ENCODE measurements at places on chromosomes 3 and 15.
A peak's percentile ranks its signal among the peaks of the same experiment; 100 is the strongest.

DNA sequence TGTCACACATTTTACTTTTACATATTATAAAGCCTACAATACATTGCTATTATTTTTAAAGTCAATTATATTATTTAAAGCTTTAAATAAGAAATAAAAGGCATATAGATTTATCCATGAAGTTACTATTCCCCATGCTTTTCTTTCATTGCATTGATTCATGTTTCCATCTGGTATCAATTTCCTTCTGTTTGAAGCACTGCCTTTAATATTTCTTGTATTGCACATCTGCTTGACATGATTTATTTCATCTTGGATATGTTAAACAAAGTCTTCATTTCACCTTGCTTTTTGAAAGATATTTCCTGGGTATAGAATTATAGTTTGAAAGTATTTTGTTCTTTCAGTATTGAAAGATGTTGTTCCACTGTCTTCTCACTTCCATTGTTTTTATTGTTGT, 174.3 kb upstream of the MBNL1 start:
- DNase-seq = no peak

GRCh38 chr15:84649706-84650105, 4.4 kb downstream of the WDR73 start:
- no peak for DNase-seq

DNA sequence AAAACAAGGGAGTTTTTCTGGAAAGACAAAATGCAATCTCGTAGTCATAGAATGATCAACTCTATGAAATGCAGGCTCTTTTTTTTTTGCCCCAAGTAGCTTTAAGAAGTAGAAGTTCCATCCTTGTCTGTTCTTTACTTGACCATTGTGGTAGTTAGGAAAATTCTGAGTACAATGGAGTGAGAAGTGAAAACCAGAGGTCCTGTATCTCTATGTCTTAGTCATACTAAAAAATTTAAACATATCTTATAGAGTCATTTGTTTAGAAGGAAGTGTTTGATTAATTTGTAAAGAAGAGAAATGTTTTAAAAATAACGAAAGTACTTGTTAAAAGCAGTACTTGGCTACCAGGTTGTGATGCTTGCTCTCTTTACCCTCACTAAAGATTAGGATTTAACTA, 52.4 kb downstream of the PRKCI start:
- DNase-seq = no peak

- DNase-seq = no peak
These were observed 59.4 kb upstream of the EPHB3 start for GRCh38 chr3:184502123-184502667.

DNA sequence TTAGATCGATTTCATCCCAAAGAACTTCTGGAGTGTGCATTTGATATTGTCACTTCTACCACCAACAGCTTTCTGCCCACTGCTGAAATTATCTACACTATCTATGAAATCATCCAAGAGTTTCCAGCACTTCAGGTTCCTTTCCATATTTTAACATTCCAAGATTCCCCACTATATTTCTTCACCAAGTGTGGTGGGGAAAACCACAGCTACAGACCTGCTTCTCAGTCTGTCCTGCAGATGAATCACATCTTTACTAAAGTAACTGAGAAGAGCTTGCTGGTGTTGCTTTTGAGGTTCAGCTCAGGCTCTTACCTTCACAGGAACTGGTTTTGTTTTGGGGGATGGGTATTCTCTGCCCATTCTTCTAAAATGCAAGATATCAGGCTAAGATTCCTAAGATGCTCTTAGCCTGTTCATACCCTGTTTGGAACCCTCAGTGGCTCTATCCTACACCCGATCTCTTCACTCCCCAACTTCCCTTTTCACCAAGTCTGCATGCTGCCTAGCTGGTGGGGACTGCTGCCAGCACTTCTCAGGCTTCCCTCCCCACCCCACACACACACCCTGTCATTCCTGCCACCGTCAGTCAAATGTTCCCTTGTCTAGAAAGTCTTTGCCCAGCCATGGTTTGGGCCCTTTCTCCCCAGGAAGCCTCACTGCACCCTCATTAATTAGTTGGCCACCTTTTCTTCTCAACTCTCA, 30.8 kb downstream of the SRP14 start:
- DNase-seq = no peak

- peak; percentile 31 for DNase-seq
These were observed 277.3 kb upstream of the TLE3 start for GRCh38 chr15:70375006-70375431.

Data from NCI-H2171 treated with DMSO at 0.1 percent for 48 hours (cell line).